GM04503 (cell line): ENCODE measurements at places on chromosomes 4 and X.
A peak's percentile ranks its signal among the peaks of the same experiment; 100 is the strongest.

DNA sequence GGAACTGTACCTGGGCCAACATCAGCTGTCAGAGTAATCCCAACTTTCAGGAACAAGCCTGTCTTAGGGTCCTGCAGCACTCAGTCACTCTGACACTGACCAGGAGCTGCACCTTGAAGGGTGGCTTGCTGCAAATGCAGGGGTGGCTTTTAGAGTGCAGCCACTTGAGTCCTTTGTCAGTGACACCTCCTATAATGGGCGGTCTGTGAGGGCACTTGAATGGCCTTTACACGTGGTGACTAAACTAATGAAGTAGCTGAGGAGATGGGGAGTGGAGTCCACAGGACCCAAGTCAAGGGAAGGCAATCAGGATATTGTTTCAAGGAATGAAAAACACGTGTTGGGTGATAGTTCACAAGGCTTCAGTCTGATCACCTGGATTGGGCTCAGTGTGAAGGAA, 11.1 kb upstream of the LNX1 start:
- no peak for DNase-seq

- DNase-seq = no peak
These were observed 112.1 kb downstream of the CDKL5 start for GRCh38 chrX:18537524-18537923.

DNA sequence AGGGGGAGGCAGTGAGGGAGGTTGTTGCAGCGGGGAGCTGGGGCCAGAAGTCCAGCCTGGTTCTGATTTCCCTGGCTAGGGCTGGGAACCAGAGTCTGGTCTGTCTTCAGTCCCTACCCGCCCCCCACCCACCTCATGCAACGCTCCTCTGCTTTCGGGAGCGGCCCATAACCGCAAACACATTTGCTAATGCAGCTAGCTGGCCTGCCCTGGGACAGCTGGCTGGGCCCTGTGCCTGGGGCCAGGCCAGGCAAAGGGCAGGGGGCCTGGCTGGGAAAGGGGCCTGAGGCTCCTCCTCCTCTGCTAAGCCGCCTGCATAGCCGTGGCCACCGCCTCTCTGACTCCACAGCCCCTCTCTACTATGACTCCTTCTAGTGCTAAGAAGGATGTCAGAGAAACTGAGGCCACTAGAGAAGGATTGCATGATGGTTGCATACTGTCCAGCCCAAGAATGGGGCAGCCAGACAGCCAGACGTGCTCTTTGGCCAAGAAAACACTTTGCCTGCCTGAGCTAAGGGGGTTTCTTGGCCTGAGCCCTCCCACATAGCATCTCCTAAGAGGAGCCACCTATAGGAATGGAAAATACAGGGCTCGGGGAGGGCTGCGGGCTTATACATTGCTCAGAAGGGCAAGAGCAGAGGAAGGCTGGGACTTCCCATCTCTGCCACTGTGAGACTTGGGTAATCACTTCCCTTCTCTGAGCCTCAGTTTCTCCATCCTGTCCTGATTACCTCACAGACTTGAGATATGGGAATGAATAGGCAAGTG, 76.9 kb downstream of the PJA1 start:
- DNase-seq = no peak

GRCh38 chr4:153341575-153342090, 2.9 kb upstream of the MND1 start:
- no peak for DNase-seq

GRCh38 chrX:56498756-56499155, 64.7 kb upstream of the UBQLN2 start:
- DNase-seq = no peak

DNA sequence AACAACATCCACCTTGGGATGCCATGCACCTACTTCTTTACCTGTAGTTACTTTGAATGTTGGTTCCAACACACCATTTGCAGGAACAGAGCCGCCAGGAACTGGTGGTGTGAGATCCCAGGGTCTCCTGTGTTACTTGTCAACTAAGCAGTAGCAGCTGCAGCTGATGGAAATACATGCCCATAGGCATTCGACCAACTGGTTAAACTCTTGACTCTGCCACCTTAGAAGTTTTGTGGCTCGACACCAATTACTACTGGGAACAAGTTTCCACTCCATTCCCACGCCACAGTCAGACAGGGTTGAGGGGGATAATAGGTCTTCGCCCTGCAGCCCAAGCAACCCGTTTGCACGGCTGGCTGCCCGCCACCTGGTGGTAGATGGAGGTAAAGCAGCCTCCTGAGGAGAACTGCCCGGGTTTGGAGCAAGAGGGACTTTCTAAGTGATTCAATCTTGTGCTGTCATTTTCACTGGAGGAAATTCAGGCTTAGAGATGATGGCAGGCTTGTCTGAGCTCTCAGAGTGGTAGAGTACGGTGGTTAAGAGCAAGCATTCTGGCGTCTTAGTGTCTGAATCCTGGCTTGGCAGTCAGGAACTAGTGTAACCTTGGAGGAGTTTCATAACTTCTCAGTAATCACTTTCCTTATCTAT, 119.1 kb upstream of the TRIM2 start:
- peak; percentile 9 for DNase-seq
